ENCODE measurements at places on chromosomes 3 and 15.

GRCh38 chr3:69236812-69237707 lies 114.7 kb upstream of the LMOD3 start:
- DNase-seq, result no peak

DNA sequence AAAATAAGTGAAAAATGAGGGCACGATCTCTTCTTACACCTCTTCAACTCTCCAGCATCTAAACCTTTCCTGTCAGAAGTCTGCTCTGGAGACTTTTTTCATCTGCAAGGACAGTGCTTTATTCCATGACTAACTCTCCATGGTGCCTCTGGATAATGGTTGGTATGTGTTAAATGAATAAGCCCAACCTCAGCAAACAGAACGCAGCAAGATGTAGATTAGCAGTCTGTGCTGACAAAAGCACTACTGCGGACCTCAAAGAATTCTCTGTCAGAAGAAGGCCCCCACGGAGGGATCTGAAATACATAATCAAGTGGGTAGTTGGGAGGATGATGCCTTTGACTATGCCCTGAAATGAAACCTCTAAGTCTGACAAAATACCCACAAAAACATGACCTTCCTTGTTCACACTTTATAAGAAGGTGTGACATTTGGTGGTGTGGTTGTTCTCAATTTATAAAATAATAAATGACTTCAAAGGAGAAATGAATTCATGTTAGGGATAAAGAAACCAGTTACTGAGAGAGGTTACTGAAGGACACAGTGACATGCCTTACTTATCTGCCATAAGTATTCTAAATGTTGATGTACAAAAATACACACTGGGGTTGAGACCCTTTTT lies 43.2 kb upstream of the ADCY5 start:
- DNase-seq, result no peak

- no peak for DNase-seq
These were observed 24.2 kb downstream of the TLNRD1 start for GRCh38 chr15:81024936-81025335.

DNA sequence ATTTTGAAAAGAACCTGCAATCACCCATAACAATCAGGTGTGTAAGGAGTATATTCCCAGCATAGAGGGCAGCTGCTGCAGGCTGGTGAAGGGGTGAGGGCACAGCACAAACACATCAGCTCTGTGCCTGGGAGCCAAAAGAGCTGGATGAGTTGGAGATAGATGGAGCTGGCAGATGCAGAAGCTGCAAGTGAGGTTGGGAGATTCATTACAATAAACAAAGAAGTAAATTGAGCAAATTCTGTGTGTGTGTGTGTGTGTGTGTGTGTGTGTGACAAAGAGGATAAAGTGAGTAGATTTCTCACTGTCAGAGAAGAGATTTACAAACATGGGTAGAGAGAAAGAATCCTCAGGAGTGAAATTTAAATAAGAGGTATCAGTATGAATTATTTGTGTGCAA lies 994.7 kb downstream of the EPHA3 start:
- DNase-seq, result no peak

GRCh38 chr3:132210476-132211346 lies 106.5 kb upstream of the ACP3 start:
- DNase-seq, result no peak

GRCh38 chr15:38042707-38043445 lies 108.4 kb downstream of the TMCO5A start:
- DNase-seq, result no peak

DNA sequence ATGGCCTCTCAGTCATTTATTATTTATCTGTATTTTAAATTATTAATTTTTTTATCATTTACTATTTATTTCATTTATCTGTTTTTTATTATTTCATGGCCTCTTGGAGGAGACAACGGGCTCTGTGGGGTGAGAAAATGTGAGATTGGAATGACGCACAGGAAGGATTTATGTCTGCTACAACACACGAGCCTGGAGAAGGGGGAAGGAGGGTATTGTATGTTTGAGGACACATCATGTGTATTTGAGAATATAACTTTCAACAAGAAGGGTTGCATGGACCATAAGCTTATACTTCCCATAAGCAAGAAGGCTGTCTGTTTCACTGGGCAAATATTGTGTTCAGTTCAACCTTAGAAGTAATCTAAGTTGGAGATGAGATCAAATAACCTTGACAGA lies 31.7 kb downstream of the LSM3 start:
- DNase-seq, result no peak

DNA sequence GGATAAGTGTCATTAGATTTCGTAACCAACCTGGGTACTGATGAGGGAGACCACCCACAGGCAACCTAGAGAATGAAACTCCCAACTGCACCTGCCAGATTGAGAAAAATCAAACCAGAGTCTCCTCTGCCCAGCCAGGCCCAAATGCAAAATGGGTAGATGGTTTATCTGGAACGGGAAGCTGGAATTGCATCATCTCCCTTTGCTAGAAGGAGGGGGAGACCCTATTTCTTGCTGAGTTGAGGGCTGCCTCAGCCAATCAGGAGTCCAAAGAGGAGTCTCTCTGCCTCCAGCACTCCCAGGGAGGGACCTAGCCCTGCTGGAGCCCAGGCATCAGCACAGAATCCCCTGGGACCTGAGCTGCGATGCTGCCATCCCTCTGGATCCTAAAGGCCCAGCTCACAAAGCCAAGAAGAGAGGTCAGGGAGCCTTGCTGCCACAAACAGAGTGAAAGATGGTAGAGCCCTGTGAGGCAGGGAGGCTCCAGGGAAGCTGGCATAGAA lies 8.1 kb downstream of the RMDN3 start:
- no peak for DNase-seq

- DNase-seq, result no peak
These were observed 31.7 kb downstream of the ATP2B2 start for GRCh38 chr3:10473581-10474274.

DNA sequence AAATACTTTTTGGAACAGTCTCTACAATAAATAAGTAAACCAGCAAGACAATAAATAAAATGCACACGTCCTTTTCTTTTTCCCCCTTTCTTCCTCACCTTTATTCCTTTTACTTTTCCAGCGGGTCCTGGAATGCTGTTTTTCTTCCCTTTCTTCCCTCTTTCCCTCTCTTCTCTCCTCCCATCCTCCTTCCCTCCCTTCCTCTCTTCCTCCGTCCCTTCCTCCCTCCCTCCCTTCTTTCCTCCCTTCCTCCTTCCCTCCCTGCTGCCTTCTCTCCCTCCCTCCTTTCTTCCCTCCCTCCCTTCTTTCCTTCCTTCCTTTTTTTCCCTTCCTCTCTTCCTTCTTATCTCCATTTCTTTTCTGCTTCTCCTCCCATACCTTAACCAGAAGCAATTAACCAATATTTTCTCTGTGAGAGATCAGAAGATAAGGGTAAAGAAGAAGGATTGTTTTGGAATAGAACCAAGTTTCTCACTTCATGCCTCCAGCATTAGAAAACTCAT lies 3.3 kb upstream of the IL17RE start:
- no peak for DNase-seq

- DNase-seq, result no peak
These were observed 24.1 kb downstream of the ZBTB38 start for GRCh38 chr3:141392416-141392815.

GRCh38 chr3:45345846-45346580 lies 42.4 kb upstream of the LARS2 start:
- no peak for DNase-seq

DNA sequence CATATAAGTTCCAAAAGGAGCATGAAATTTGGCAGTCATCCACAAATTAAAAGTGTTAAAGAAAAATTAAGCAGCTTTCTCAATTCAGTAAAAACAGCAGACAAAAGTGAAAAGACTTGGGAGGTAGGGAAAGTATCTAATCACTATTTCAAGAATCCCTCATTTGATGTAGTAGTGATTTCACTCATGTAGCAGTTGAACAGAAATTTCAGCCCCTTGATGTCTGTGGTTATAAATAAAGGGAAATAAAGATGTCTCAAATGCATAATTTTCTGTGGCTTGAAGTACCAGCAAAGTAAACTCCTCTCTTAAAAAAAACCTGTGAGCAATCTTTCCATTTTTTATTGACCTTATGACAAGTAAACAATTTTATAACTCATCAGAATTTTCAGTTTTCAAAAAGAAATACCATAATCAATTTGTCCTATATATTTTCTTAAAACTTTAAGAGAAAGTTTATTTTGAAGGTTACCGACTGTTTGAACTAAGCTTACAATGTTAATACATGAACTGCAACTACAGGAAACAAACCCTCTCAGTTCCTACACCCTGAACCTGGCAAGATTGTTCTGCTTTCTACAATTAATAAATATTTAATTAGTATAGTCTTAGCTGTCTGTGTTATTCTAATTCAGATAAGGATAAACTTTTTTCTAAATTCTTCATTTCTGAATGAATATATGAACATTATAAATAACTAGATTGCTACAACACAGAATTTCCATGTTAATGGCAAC lies 94.2 kb downstream of the CBLB start:
- no peak for DNase-seq

- no peak for DNase-seq
These were observed 303.9 kb downstream of the MAGI1 start for GRCh38 chr3:65734792-65735191.

DNA sequence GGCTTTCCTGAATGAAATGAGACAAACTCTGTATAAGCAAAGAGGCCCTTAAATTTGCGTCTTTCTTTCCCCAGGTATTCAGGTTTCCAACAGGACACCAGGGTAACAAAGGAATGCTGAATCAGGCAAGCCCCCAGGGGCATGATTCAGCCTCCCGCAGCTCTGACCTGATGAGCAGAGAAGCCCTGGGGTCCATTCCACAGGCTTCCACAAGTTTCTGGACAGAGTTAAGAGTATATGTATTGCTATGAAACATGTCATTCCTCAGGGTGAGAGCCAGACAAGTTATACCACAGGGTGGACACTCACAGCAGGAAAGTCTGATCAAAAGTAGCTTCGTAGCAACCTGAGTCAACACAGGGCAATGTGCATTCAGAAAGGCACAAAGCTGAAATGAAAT lies 68.1 kb upstream of the CTNNB1 start:
- DNase-seq, result no peak

DNA sequence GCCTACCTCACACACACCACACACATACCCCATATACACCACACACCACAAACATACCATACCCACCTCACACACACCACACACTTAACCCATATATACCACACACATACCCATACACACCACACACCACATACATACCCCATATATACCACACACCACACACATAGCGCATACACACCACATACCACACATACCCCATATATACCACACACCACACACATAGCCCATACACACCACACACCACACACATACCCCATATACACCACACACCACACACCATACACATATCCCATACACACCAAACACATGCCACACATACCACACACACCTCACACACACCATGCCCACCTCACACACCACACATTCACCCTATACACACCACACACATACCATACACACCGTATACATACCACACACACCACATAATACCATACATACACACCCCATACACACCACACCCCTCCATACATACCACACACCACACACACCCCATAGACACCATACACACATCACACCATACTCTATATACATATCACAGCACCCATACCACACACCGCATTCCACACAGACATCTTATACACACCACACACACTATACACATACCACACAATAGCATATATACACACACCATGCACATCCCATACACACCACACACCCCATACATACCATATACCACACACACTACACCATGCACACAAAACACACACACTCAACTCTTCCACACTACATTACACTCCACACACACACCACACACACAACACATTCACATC lies 29.5 kb downstream of the APBA2 start:
- DNase-seq, result no peak

DNA sequence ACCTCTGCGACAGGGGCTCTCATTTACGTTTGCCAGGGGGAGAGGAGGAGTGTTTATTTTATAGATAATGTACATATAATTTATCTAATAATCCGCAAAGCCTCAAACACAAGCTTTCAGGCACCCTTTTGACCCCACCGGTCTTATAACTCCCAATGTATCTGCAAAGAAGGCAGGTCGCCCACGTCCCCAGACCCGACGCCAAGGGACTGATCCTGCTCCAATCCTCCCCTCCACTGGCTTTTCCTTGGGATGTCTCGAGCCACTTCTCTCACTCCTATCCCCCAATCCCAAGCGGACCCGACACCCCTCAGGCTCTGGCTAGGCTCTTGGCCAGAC lies 452 bp downstream of the DCP1A start:
- no peak for DNase-seq

GRCh38 chr3:158679547-158680000 lies 7.1 kb upstream of the LXN start:
- DNase-seq, result no peak

DNA sequence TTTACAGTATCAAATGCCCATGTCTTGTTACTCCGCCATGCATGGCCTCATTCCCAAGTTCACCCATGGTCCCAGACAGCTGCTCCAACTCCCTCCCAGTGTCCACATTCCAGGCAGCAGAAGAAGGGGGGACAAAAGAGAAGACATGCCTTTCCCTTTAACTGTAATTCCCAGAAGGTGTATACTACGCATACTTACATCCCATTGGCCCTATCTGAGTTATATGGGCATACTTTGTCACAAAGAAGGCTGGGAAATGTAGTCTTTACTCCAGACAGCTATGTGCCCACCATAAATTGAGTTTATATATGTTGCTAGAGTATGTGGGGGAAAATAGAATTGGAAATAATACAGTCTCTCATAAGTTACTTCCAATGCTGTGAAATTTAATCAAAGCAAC lies 70.5 kb downstream of the ERC2 start:
- no peak for DNase-seq

DNA sequence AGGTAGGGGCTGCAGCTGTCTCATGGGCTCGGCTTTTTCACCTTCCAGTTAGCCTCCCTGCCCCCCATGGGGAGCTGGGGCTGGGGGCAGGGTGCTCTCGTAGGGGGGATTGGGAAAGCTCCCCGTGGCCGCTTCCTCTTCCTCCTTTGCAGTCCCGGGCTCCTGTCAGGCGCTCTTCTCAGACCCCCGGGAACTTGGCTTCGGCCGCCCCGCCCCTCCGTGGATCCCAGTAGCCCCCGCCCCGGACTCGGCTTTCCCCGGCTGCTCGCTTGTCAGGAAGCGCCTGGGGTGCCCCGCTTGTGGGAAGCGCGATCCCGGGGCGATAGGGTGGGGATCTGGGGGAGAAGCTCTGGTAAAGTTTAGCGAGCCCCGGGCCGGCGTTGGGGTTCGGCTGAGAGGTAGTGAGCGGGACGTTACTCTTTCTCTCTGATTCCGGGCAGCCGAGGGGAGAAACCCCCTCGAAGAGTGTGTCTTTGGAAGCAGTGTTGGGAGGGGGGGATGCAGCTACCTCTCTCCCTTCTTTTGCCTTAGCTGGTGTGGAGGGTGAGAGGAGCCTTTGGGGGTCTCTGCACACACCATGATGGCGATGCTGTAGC lies 611 bp downstream of the PIAS1 start:
- peak; percentile 19 for DNase-seq
